ENCODE measurements at places on chromosomes 12 and 14.

- DNase-seq = no peak
These were observed 54.5 kb downstream of the C12orf75 start for GRCh38 chr12:105384916-105385535.

GRCh38 chr14:36619131-36619530, 36.7 kb upstream of the NKX2-8 start:
- no peak for DNase-seq

DNA sequence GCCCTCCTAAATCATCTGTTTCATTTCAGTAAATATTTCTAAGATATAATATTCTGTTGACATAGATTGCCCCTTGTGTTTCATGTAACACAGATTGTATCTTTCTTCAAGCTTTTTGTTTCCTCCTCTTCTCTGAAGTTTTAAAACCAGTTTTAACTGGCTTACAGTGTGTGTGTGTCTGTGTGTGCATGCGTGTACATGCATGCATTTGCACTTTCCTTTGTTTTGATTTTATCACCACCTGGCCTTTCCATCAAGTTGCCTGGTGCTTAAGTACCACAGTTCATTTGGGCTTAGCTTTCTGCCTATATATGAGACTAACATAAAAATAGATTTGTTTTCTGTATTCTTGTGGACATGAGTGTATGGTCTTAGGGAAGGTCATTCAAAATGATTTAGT, 31.9 kb downstream of the ETNK1 start:
- DNase-seq = no peak

DNA sequence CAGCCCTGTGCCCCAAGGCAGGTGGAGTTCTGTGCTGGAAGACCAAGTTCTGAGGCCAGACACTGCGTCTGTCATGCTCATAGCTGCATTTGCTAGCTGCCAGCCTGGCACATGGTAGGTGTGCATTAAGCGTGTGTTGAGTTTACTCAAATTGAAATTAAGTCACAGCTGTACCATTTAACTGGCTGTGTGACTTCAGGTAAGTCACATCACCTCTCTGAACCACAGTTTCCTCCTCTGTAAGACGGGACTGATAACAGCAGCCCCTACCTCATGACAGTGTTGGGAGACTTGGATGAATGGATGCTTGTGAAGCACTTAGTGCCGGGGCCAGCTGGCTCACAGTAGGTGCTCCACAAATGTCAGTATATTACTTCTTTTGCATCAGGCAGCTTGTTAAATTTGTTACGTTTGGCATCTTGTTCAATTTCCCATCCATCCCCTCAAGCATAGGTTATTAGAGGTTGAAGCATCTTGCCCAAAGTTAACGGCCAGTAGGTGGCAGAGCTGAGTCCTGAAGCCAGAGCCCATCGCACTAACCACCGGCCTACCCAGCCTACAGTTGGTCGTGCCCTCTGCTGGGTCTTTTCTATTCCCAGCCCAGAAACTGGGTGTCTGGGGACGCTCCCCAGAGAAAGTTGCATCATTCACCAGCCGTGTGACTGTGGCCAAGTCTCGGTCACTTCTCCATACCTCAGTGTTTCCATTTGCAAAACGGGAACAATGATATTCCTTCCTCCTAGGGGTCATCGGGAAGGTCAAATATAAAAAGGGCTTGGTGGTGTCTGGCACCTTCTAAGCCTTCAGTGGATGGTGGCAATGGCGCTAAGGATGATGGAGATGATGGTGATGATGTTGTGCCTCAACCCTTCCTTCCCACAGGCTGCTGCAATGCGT, 4.5 kb downstream of the DAO start:
- peak; percentile 6 for DNase-seq

DNA sequence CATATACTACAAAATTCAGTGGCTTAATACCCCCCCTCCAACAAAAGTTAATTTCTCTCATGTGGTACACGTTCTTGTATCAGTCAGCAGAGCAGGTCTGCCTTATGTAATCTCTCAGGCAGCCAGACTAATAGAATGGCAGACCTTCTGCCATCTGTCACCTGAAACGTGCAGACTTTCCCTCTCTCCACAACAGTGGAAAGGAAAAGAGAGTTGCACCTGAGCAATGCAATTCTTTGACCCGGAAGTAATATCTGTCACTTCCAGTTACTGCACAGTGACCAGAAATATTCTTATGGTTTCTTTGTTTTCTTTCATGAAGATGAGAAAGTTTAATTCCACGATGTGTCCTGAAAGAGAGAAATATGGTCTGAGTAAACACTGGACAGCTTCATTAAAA, 14.4 kb downstream of the KERA start:
- no peak for DNase-seq

GRCh38 chr12:39627914-39628313, 8.3 kb upstream of the ABCD2 start:
- no peak for DNase-seq

DNA sequence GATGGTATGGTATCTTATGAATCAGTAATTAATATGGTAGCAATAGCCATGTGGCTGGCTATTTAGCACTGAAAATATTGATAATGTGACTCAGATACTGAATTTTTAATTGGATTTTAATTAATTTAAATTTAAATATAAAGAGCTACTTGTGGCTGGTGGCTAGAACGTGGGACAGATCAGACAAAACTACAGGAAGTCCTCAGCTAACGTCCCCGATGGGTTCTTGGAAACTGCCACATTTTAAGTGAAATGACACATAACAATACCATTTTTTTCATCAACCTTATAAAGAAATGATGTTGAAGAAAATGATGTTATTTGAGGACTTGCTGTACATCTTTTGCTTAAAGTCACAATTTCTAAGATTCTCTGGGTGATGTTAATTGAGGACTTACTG, 138.1 kb upstream of the FLRT2 start:
- DNase-seq = no peak

GRCh38 chr12:105721051-105721825, 390.7 kb downstream of the C12orf75 start:
- no peak for DNase-seq

- no peak for DNase-seq
These were observed 6.8 kb upstream of the NR4A1 start for GRCh38 chr12:52044292-52044983.

- no peak for DNase-seq
These were observed 17.8 kb downstream of the TAOK3 start for GRCh38 chr12:118354903-118355302.

DNA sequence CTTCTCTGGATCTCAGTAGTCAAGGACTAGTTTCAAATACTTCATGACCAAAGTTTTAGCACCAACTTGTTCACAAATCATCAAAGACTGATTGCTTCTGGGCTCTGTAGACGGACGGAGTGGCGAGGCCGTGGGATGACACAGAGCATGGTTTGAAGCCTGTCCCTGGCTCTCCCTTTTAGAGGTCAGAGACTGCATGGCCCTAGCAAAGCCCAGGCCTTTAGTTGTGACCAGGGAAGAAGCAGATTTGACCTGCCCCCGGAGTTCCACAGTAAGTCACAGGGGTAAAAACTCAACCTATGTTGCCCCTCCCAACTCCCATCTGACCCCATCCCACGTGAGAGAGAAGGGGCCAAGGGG, 90.4 kb downstream of the SYNE3 start:
- DNase-seq = no peak

GRCh38 chr14:21509432-21510143, 1.6 kb downstream of the METTL3 start:
- DNase-seq = no peak

GRCh38 chr12:103771466-103771865, 69.6 kb downstream of the NT5DC3 start:
- DNase-seq = no peak

DNA sequence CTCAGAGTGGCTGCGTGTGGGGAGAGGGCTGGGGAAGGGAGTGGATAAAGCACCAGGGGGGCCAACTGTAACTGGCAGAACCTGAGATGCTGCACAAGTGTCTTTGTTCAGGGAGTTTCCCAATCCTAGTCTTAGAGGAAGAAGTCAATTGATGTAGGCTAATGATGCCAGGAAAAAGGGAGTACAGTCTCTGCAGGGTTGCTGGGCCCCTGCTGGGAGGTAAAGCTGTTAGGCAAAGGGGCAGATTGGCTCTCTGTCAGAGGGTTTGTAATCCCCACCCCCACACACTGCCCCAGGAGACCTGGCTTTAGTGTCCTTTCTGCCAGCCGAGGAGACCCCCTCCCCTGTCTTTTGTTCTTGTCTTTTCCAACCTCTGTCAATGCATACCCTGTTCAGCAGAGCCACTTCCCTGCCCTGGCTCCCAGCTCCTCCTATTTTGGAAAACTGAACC, 178.4 kb downstream of the KCNA5 start:
- no peak for DNase-seq

DNA sequence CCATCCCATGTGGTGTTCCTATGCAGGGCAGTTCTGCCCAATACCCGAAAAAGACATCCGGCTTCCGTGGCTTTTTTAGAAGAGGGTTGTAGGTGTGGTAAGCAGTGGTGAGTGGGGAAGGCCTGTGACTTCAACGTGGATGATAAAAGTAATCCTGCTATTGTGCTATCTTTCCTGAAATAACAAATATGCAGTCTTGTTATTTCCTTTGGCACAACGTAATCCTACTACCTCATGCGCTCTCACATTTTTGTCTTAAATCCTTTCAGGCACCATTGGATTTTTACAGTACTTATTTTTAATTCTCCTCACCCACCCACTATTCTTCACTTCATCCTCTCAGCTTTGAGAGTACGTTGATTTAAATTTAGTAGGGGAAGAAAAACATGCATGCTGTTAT, 96.8 kb downstream of the IPO8 start:
- no peak for DNase-seq

DNA sequence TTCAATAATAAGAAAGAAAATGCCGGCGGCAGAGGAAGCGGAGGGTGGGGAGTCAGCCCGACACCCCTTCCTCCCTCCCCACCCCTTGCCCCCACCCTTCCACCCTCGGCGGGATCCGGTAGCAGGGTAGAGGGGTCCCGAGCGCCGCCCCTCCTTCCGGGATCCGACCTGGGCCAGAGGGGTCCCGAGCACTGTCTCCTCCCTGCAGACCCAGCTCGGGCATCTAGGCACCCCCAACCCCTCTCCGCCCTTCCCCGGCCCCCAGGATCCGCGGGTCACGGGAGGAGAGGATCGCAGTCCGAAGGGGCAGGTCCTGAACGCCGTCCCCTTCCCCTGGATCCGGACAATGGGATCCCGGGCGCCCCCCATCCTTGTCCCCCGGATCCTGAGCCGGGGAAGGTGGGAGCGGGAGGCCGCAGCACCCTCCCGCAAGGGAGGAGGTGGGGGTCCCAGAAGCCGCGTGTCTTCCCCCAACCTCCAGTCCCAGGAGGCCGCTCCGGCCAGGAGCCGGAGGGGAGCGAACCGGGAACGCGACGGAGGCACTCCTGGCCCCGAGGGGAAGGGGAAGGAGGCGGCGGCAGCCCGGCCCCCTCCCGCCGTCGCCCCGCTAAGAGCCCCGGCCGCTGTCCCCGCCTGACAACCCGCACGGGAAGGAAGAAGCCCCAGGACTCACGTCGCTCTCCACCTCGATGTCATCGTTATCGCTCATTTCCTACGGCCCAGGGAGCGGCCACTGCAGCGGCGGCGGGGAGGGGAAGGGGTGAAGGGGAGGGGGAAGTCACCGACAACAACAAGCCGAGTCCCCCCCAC, 481 bp downstream of the MAX start:
- DNase-seq = no peak

GRCh38 chr14:93997916-93998870, 1.1 kb downstream of the CCDC197 start:
- DNase-seq = no peak

DNA sequence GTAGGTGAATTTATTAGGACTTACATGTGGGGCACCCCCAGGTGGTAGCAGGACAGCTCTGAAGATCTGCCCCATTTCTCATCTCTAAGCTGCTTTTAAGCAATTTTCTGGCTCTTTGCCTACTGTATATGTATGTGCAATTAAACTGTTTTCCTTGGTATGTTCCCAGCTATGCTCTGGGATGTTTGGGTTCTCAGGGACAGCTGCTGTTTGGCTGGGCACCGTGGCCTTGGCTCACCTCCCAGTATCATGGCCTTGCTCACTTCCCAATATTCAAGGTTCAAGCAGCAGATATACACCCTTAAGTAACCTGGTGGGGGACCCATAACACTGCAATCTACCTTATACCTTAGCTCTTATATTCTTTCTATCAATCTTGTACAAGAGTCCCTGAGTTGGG, 53.7 kb upstream of the KITLG start:
- no peak for DNase-seq

DNA sequence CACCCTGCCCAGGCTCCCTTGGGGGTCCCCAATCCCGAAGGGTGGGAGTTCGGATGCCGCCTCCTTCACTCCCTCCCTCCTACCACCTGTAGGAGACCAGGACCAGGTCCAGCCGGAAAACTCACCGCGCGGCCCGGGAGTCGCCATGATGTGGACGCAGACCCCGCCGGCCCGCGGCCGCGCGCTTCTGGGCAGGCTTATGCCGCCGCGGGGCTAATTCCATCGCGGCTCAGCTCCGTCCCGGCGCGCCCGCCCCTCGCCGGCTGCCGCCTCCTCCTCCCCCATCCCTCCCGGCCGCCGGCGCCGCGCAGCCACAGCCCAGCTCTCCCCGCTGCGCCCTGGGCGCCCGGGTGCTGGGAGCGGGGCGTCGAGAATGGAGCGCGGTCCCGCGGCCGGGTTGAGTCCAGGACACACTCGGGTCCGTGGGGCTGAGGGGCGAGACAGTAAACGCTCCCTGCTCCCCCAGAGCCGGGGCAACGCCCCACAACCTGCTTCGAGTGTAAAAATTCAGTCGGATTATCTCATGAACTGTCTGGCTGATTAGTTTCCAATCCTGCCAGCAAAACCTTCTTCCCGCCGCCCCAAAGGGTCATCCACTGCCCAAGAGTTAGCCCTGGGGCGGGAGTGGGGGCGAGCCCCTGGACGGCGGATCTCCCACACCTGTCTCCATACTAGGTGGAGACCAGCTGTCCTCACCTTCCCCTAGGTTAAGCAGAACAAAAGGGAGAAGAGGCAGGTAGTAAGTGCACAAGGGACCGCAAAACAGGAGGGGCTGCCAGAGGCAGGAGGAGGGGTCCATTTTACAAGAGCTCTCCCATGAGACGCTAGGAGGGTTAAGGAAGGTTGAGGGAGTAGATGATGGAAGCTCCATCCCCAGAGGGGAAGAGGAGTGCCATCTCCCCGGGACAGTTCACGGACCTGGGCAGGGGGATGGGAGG, at the start of gene ANO2:
Gene ANO2, minus strand, starts transcription at position 189 of the 938 bp plus-strand sequence. Its CDS starts 42 bp downstream, at position 147.
- no peak for DNase-seq

- DNase-seq = no peak
These were observed 79.7 kb downstream of the RIMBP2 start for GRCh38 chr12:130636370-130636769.

DNA sequence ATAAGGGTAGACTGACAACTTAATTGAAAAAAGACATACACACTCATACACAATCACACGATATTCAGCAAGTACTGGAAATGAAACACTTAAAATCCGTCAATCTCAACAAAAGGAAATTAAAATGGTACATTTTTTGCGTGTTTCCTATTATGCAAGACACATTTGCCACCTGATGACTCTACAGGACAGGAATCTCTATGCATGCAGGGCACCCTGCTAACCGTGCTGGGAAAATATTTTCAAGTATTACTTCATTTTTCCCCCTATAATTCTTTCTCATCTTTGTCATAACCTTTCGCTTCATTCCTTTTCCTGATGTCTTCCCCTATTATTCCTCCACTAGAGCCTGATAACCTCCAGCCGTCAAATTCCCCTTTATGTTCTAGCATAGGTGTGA, 150.2 kb downstream of the TMEM132D start:
- DNase-seq = no peak

- no peak for DNase-seq
These were observed 33.9 kb downstream of the ACTN1 start for GRCh38 chr14:68945190-68945584.

Data from HFF-Myc (cell line).